Lung (tissue), 17 donors: ENCODE measurements at places on chromosomes 11 and 22. TPM values are rescaled to one million over a fixed set of nuclear protein-coding genes. Genes with fewer than 3 reads are reported as not detected.

Gene SELENOH
- total RNA-seq, result 123 TPM

Gene WNT11
- 4.4 TPM for total RNA-seq

Gene DDIAS
- 2.1 TPM for total RNA-seq

- no peak for DNase-seq
These were observed 57.2 kb downstream of the CCDC83 start for GRCh38 chr11:85912414-85912813.

- DNase-seq, result no peak
These were observed 271.5 kb upstream of the PDGFD start for GRCh38 chr11:104435494-104435893.

GRCh38 chr11:61378713-61379313, 13.6 kb upstream of the TMEM216 start:
- no peak for DNase-seq

DNA sequence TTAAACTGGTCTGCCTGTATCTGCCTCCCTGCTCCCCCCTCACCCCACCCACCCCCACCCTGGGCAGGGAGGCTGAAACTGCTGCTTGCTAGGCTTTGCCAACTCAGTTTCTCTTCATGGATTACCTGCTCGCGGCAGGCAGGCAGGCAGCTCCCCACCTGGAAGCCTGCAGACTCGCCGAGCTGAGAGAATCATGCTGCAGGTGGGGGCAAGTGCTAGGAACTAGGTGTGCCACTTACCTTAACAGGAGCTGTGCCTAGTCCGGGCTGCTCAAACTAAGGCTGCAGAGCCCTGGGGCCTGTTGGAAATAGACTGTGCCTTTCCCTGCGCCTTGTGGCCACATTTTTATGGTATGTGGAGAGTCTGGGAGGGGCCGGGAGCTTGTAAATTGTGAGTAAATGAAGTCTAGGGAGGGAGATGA, 30.3 kb downstream of the MARK2 start:
- DNase-seq, result no peak
